ENCODE measurements at places on chromosomes 12 and 14.

- DNase-seq = no peak
Observed at GRCh38 chr14:81396113-81396512, 4.0 kb downstream of the STON2 start.

- no peak for DNase-seq
Observed at GRCh38 chr12:130703733-130704375, 12.2 kb downstream of the RIMBP2 start.

DNA sequence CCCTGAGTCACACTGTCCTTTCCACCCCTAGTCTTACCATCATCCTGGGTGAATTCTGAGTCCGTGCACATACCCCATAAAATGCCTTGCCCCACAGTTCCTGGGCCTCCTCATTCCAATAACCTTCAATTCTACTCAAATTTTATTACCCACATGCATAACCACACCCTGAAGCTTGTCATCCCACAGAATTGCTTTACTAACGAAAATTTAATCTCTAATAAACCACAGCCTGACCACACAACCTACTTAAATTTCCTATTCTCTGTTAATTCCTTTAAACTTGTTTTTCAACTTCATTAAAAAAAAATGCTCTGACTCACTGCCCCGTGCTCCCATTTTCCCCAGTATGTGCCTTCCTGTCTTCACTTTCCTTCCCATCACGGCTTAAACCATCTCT, 205.9 kb downstream of the PHLDA1 start:
- no peak for DNase-seq

DNA sequence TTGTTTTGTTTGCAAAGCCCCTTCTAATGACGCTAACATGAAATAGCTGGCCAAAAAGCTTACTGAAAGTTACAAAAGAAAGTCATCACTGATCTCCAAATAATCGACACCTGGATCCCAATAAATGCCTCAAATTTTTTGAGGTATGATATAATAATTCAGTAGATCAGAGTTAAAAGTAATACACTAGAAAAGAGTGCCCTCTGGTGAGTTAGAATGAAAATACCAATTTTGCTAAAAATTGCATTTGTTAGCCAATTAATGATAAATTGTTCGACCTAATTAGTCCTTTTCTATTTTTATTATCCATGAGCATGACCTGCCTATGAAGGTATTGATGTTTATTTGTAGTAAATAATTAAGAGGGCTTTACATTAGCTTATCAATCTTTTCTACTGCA, 78.6 kb downstream of the CEP128 start:
- no peak for DNase-seq

GRCh38 chr12:7608184-7608911, 57.4 kb downstream of the APOBEC1 start:
- no peak for DNase-seq

DNA sequence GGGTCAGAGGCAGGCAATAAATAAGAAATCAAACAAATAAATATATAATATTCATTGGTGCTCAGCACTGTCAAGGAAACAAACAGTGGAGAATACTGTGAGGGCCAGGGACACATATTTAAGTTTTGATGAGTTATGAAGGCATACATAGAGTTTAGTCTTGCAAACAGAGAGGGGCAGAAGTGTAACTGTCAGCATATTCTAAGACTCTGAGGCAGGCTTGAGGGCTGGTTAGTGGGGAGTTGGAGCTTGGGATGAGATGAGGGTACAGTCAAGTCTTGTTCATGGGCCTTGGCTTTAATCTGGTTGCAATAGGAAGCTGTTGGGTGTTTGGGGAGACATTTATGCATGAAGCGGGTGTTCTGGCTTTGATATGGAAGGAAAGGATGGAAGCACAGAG, 78.9 kb downstream of the PELI2 start:
- DNase-seq = no peak

GRCh38 chr12:83388551-83388950, 701.8 kb downstream of the TMTC2 start:
- DNase-seq = no peak

DNA sequence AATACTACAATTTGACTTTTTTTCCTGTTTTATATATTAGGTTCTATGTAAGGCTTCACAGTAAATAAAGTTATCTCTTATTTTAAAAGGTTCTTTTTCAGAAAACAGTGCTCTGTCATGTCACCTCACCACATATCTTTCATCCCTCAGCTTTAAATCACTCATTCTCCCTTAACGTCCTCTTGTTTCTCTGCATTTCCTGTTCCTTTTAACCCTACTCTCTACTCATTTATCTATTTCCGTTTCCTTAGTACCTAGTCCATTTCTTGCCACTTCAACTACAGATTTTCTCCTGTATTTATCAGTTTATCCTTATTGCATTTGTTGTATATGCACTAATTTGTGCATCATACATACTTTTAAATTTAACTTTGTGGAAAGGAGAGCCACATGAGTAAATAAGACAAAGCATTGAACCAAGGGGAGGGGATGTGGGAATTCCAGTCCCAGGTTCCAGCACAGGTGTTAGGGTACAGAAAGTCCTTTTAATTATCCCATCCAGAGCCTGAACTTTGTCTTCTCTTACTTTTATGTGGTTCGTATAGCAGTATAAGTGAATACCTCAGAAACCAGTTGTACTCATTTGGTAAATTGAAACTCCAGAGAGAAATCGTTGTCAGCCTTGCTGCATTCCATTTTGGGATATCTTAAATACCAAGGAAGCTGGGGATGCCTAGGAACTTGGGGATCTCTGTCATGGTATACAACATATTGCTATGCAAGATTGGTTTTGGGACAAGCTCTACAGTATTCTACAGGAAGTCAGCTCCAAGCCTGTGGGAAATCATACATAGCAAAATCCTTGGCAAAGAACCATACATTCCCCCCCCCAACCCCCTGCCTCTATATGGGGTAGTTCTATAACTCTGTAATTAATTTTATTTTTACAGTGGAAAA, 120.5 kb downstream of the DIP2B start:
- no peak for DNase-seq

Measured in omental fat pad (tissue), 4 donors.